ENCODE measurements at places on chromosomes 3 and 15.
A peak's percentile ranks its signal among the peaks of the same experiment; 100 is the strongest.

DNA sequence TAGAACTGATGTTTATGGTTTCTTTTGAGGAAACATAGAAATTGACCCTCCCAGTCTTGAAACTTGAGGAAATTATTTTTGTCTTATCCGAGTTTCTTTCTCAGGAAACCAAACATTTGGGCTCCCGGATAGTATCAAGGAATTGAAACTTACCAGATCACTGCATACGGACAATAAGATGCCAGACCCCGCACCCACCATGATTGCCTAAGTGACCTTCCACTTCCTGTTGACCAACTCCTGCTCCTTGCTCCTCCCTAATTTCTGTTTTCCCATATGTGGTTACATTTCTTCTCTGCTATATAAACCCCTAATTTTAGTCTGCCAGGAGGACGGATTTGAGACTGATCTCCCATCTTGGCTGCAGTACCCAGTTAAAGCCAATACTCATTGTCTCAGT is 118.4 kb upstream of the TPRG1 start:
- DNase-seq, result no peak

- DNase-seq, result peak; percentile 51
Measured at GRCh38 chr3:138935863-138936740, 10.8 kb downstream of the FOXL2 start.

- DNase-seq, result no peak
Measured at GRCh38 chr15:23038726-23039142, 635 bp downstream of the TUBGCP5 start.

DNA sequence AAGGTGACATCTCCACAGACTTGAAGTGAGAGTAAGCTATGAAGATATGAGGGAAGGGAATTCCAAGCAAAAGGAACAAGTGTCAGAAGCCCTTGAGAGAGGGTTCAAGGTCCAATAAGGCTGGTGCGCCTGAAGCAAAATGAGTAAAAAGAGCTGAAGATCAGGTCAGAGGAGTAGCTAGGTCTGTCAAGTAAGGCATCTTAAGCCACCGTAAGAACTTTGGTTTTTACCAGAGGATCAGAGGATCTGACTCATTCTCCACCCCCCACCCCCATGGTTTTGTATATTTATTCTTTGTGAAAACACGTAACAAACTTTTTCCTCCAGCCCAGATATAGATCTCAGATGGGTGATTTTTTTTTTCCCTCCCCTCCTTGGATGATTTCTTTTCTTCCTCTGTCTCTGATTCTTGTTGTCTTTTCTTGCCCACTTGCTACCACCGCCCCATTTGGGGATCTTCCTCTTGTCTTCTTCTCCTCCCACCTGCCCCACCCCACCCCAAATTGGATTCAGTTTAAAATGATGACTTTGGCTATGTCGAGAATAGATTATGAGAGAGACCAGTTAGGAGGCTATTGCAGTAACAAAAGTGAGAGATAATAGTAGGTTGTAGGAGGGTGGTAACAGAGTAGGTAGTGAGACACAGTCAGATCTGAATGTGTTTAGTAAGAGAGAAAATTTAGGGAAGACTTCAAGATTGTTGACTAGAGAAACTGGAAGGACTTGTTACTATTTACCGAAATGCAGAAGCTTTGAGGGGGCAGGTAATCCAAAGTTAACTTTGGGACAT is 6.1 kb downstream of the TRMT10C start:
- DNase-seq, result no peak

- no peak for DNase-seq
Measured at GRCh38 chr3:24460974-24461373, 33.7 kb downstream of the THRB start.

DNA sequence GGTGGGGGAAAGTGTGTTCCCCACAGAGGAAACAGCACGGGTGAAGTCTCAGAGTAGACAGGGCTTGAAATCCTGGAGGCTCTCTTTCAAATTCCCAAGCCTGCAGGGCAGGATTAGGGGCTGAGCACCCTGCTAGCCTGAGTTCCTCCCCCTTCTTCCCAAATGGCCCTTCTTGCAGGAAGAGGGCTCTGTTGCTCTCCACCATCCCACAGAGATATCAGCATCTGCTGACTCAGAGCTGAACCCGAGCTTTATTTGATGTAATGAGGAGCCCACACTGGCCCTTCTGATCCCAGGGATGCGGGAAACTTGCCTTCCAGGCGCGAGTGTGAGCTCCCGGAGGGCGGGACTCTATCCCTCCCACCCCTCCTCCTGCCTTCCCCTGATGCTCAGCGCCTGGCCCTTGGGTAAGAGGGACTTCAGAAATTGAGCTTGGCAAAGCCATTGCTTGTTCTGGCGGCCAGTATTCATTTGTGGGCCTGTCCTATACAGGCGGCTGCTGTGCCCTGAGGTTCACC is 1.4 kb upstream of the STRA6 start:
- no peak for DNase-seq

DNA sequence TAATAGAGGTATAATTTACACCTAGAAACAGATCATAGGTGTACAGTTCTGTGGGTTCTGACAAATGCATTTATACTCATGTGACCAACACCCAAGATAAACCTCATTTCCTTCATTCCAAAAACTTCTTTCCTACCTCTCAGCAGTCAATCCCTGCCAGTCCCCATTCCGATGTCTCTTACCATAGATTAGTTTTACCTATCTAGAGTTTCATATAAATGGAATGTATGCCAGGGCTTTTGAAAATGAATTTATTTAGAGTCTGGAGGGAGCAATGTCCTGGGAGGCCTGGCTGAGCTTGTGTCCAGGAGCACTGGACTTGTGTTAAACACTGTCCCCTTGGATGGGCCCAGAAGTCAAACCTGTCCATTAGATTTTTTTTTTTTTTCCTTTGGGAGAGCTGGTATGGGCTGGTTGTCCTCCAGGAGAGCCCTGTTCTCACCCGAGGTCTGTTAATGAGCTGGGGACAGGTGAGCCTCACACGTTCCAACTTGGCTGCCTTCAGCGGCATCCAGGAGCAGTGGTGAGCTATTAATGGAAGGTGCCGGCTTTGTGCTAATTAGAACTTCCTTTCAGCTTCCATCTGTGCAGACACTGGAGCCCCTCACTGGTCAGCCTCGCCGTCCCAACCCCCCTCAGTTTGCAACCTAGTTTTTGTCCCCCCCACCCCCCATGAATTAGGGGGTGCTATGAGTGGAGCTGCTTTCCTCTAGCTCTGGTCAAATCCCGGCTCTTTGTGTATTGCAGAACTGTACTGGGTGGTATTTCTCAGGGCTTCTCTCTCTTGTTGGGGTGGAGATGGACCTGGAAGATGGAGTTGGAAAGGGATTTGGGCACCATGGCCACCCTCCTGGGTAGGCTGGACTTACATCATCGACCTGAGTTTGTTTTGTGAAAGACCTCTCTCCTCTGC is 40.7 kb upstream of the POLG start:
- no peak for DNase-seq

- DNase-seq, result no peak
Measured at GRCh38 chr15:52710050-52710707, 31.0 kb upstream of the ATOSA start.

GRCh38 chr15:25170113-25170731 is 215.4 kb downstream of the SNRPN start:
- DNase-seq, result no peak

DNA sequence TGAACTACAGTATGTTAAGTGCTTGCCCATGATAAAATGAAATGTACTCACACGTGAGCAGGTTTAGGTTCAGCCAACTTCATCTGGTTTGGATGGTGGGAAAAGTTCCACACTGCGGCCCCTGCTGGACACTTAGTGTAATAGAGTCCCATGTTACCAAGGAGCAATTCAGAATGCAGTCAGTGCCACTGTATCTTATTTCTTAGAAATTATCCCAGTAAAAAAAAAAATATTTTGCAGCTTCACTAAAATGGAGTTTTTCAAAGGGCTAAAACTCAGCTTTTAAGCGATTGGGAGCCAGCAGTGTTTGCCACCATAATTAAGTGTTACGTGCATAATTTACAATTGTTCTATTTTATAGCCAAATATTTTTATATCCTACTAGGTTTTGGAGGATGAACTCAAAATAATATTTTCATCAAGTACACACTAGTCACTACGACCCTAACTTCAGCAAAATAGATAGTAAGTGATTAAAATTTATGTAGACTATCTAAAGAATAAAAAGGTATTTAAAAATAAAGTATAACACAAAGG is 371.7 kb upstream of the GBE1 start:
- DNase-seq, result peak; percentile 7

- peak; percentile 67 for DNase-seq
Measured at GRCh38 chr15:84654689-84655453, 788 bp upstream of the WDR73 start.

- no peak for DNase-seq
Measured at GRCh38 chr3:197907196-197907595, 42.8 kb upstream of the RPL35A start.

DNA sequence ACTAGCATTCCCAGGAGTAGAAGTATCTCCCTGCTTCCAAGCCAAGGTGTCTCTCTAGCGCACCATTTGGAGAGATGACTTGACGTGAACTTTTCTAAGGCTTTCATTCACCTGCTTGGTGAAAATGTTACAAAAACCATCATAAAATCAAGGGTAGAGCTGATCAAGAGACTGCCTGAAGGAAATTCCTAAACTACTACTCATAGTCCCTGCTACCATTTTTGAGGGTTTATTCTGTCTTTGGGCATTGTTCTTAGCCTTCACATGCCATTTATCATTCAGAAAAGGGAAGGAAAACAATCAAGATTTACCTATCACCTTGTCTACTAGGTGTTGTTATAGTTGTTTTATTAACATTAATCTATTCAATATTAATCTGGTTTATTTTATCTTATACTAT is 525.8 kb downstream of the NTRK3 start:
- no peak for DNase-seq

DNA sequence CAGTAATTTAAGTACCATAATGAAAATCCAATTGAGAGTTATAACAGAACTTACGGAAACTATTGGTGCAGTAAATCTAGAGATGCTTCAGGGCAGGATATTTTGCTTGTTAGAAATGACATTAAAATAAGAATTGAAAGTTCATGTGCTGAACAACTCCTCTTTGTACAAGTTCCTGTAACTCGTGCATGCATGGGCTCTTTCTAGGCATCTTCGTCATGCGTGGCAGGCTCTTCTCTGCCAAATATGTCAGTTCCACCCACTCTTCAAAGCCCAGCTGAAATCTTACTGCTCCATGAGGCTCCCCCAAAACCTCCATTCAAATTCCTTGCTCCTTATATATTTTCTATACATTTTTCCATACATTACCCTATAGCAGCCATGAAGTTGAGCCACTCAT is 48.7 kb downstream of the FBN1 start:
- no peak for DNase-seq

DNA sequence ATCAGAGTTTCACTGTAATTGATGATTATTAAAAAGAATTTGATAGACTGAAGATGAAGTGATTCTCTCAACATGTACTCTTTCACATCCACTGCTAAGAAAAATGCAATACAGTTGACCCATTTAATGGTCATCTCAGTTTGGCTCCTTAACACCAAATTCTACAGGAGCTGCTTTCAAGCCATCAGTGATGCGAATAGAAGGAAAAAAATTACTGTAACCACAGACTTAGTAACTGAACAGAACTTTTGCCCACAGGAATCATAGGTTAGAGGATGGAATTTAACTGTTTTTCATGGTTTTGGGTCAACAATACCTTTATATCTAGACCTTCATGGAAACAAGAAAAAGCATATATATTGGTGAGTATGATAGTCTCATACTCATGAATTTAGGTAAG is 633.5 kb downstream of the CADM2 start:
- DNase-seq, result no peak

GRCh38 chr3:179421500-179421899 is 29.8 kb downstream of the GNB4 start:
- DNase-seq, result no peak

GRCh38 chr3:13336592-13336991 is 83.5 kb downstream of the NUP210 start:
- no peak for DNase-seq

- DNase-seq, result no peak
Measured at GRCh38 chr3:20324664-20325478, 138.9 kb upstream of the SGO1 start.

- DNase-seq, result no peak
Measured at GRCh38 chr3:128367221-128367620, 99.5 kb downstream of the DNAJB8 start.

DNA sequence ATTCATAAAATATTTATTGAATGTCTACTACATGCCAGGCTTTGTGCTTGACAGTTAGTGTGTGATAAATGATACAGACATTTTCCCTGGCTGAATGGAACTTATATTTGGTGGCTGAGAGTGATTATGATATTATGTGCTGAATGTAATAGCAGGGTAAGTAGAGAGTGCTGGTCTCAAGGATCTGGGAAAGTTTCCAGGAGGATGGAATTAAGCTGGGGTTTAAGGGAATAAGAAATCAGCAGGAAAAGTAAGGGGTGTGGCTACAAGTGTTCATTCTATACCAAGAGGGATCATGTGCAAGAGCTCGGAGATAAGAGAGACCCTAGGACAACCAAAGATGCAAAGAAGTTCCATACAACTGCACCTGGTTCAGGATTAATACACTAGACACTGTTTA is 500.1 kb upstream of the CFAP20DC start:
- no peak for DNase-seq

- DNase-seq, result no peak
Measured at GRCh38 chr15:65901336-65901735, 32.0 kb downstream of the RAB11A start.

GRCh38 chr3:64760258-64760657 is 72.5 kb upstream of the ADAMTS9 start:
- DNase-seq, result no peak

- no peak for DNase-seq
Measured at GRCh38 chr3:72727172-72727571, 121.1 kb downstream of the SHQ1 start.
